ENCODE measurements at places on chromosomes 5 and 9.

DNA sequence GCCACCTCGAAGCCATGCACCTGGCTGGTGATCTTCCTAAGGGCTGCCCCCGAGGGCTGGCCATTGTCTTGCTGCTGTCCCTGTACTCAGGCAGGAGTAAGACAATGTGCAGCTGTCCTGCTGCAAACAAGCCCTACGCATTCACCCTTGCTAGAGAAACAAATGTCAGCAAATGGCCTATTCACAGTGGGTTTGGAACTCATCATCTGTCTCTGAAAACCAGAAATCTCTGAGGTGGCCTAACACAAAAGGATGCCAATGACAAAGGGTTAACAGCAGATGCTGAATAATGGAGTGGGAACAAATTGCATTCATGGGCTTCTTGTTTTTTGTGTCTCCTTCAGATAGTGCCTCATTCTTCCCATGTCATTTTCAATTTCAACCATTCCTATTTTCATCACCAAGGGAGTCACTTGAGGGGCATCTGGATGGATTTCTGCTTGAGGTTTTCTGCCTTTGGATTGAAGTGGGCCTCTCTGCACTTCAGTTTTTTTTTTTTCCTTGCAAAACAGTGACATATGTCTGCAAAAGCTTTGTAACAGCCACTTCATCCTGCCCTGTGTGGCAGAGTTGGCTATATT is 261.6 kb upstream of the VLDLR start:
- DNase-seq: no peak

DNA sequence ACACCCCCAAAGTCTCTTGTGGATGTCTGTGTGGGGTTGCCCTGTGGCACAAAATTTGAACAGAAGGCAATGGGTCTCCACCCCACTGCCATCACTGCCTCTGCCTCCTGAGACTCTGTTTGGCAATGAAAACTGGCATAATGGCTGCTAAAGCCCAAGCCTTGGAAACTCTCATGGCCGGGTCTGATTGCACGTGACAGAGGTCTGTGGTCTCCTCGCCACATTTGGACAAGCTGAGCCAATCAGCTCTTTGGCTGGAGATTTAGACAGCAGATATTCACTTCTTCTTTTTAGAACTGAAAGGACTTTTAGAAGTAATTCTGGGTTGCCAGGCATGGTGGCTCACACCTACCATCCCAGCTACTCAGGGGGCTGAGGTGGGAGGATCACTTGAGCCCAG is 5.5 kb downstream of the GGTA1 start:
- DNase-seq: no peak

DNA sequence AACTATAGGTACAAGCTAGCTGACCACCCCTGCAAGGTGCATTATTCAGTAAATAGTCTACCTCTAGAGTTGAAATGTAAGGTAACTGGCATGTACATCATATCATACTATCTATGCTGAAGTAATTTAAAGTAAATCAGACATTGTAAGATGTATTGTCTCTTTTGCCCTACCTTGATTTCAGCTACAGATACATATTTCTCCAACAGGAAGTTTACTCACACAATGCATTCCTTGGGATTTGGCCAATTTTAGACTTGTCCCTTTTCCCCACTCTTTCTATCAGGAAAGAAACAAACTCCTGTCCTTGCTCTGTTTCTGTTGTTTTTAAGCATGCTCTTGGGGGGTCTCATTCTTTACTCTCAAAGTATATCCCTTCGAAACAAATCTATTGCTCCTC is 58.5 kb upstream of the TSLP start:
- DNase-seq: no peak

DNA sequence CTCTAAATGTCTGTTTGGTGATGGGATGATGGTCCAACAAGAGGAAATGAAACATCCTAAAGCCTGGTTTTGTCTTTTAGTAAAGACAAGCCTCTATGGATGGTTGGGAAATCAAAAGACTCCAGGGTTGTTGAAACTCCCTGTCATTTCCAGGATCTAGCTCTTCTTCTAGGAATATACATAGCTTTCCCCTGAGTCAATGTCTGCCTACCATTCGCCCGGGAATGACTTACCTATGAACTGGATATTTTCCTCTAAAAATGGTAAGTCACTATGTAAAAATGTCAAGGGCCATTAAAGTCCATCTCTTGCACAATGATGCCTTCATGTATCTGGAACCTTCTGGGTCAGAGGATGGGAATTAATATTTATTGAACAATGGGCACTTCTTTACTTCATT is 11.1 kb upstream of the KIF12 start:
- no peak for DNase-seq

GRCh38 chr9:111740739-111741138 is 54.0 kb downstream of the SHOC1 start:
- DNase-seq: no peak

- no peak for DNase-seq
These were observed 22.5 kb downstream of the RANBP3L start for GRCh38 chr5:36279054-36279698.

DNA sequence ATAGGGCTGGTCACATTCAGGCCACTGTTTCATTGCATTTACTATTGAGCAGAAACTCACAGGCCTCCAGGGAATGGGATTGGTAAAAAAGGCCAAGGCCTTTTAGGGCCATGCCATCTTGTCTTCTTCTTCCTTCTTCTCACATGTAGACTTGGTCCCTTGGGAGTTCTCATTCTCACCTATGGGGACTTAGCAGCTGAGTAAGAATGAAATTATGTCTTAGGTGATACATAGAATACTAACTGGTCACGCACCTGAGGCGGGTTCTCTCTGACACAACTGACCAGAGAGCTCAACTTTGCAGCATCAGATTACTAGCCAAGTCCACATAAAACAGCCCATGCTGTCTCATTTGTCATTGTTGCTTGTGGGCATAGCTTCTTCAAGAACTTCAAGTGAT is 641.8 kb downstream of the EFNA5 start:
- DNase-seq: no peak

Measured in anterior cingulate cortex (tissue), 58 donors.